Stimulated activated CD4-positive, alpha-beta T cell treated with anti-CD3 and anti-CD28 coated beads, Interleukin-1b, Interleukin-23, amount 100 ng/mL, for 24 hours (primary cell): ENCODE measurements at places on chromosomes 6 and 20.

- no peak for DNase-seq
These were observed 15.0 kb downstream of the ADNP start for GRCh38 chr20:50916257-50916656.

DNA sequence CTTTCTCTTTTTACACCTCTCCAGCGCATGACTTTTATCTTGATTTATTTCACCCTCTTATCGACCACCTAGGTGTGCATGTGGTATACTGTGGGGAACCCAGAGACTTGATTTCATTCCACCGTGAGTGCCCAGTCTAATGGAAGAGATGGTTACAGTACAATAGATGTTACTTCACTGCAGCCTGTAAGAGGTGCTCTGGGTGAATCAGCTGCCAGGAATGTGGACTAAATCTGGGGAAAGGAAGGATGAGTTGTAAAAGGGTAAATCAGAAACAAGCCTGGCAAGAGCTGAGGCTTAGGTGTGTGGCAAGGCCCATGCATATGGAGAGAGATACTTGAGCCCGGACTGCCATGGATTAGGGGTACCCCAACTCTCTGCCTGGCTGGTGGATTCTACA lies 7.4 kb downstream of the STK35 start:
- no peak for DNase-seq

- no peak for DNase-seq
These were observed 185.6 kb downstream of the TSHZ2 start for GRCh38 chr20:53157443-53158408.

- DNase-seq, result no peak
These were observed 235.1 kb downstream of the ZFAND3 start for GRCh38 chr6:38054527-38055202.

DNA sequence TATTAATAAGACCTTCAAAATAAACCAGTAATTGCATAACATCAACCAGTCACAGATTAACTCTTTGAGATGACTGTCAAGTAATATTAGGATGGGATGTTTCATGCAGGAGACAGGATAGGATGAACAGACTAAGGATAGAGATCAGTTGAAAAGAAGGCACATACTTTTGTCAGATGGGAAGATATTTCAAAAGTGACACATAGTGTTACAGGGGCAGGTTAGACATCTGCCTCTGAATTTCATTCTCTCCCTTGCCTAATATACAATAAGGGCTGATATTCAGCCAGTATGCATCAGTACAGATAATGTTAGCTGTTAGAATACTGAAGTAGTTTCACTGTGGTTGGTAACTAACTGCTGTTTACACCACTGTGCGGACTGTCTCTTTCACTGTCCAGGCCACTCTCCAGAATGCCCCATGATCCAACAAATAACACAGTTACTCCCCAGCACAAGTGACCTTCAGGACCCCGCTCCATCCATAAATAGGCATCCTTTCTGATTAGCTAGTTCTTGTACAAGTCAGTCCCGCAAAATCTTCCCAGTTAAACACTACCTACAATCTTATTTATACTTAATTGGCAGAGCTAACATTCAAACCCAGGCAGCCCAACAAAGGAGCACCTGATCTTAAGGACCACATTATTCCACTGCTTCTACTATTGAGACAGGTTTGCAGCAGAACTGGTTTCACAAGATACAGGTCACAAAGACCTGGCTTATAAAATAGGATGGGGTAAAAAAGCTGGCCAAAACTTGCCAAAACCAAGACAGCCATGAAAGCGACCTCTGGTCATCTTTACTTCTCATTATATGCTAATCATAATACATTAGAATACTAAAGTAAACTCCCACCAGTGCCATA lies 21.9 kb upstream of the PLN start:
- no peak for DNase-seq

DNA sequence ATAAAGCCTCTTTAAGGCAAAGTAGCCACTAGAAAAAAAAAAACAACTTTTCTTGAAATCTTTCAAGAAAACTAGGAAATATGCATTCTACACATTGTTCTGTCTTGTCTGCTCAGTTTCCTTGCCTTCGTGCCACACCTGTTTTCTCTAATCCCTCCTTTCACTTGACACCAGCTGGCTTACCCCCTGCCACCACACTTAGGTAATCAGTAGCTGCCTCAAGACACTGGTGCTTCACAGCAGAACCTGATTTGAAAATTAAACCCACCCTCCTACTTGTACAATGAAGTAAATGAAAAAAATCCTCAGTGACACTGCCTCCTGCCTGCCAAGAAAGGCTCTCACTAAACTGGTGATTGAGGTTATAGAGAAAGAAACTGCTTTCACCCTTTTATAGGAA lies 45.8 kb upstream of the SCML4 start:
- DNase-seq, result no peak

DNA sequence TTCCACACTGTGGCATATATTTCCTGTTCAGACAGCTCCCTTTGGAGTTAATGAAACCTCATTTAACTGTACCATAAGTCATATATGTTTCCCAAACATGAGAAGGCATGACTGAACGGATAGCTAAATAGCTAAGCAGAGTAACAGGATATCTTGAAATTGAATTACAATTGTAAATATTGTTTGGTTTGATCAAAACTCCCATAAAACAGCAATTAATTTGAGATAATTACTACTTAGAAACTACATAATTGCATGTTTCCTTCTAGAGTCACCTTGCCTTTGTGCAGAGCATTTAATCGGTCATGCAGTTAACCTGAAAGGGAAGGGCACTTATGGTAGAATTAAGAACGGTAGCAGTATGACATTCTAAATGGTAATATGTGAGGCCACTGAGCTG lies 179.0 kb upstream of the MAP3K7 start:
- no peak for DNase-seq

GRCh38 chr6:3343089-3343883 lies 84.5 kb downstream of the PSMG4 start:
- DNase-seq, result no peak

- no peak for DNase-seq
These were observed 83.0 kb upstream of the SGK1 start for GRCh38 chr6:134400941-134401340.

DNA sequence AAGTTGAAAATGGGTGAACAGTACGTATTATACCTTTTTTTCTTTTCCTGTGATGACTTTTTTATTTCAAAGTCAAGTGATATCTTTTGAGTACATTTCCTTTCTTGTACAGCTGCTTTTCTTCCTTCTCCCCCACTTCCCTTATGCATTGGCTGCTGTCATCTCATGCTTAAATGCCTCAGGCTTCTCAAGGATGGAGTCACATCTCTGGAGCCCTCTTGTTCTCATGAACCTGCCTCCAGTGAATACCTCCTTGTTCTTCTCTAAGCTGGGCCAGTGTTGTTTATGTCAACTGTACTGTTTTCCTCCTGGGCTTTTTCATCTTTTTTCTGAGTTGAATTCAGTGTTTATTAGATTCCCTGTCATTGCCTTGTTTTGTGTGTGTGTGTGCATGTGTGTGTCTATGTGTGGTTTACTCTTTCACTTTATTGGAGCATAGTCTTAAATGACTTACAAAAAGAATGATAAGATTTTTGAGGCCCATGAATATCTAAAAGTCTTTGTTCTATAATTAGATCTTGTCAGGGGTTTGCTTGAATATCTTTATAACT lies 23.6 kb downstream of the STXBP5 start:
- DNase-seq, result no peak
